Thoracic aorta (tissue), 2 donors: ENCODE measurements at places on chromosomes 6 and 20. TPM values are rescaled to one million over a fixed set of nuclear protein-coding genes. Genes with fewer than 3 reads are reported as not detected.
A peak's percentile ranks its signal among the peaks of the same experiment; 100 is the strongest.

DNA sequence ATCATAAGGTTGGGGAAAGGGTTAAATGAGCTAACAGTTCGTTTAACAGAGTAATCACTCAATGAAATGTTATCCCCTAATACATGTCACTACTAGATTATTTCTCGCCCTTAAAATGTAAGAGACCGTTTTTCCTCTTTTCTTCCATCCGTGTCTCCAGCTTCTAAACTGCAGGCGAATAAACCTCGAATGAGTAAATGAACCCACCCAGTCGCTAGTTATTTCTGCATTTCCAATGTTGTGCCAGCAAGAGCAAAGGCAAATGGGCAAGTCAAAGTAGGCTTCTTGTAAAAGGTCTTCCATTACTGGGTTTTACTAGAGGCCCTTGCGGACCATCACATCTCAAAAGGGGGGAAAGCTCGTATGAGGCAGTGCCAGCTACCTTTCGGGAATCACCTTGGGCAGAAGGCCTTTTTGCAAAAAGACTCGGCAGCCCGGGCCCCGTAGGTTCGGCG is 400 bp upstream of the SMAP1 start:
- H3K4me1 ChIP-seq, result peaks cover 9% of the 10 kb centered on the region
- DNase-seq, result no peak
- no peaks in the 10 kb centered on the region for H3K27me3 ChIP-seq
- peak overlapping the region; percentile 89 for H3K27ac ChIP-seq

DNA sequence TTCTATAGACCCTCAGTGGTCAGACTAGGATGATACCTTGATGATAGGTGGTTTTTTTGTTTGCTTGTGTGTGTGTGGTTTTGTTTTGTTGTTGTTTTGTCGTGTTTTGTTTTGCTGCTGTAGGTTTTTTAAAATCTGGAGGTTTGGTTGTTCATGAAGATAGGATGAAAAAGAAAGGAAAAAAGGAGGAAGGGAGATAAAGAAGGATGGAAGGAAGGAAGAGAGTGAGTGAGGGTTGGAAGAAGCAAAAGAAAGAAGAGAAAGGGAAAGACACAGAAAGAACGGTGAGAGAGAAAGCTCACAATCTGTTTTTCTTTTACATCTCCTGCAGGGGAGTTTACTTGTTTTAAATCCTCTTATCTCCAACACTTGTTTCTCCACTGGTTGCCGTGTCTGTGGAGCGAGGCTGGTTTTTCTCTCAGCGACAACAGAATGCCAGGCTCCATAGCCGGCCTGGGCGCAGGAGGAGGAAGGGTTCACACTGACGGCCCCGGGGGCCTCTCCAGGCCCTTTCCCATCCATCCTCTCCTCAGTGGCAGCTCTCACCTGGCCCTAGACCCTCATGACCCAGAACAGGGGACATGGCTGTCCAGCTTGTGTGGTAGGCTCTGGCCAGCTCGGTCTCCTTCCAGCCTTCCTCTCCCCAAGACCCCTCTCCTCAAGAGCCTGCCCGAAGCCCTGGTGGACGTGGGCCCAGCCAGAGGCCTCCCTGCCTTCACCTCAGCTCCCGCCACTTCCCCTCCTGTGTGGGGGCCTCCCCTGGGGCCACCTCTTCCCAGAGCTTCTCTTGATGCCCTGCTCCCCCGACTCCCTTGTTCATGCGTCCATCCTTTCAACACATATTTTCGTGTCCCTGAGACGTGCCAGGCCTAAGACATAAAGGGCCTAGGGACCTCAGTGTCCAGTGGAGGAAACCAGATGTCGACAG is 168.4 kb downstream of the VEGFA start:
- no peak overlapping the region for H3K4me3 ChIP-seq
- no peaks in the 10 kb centered on the region for H3K27me3 ChIP-seq
- no peak for DNase-seq

DNA sequence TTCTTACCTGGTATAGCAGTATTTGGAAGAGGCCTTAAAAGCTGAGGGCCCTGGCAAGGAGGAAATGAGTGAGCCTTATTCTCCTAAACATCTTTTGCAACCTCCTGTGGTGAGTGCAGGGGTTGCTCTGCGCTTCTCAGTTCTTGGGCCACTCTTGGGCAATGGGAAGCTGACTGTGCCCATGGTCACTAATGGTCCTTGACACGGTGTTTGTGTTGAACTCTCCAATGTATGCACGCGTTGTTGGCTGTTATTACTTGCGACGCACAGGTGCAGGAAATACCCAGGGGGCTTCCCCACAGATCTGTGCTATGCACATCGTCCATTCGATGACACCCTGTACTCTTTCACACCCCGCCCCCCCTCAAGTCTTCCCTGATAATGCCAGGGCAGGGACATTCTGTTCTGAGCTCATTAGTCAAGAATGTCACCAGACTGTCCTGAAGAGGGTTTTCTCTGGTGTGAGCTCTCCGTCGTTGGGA is 79.7 kb downstream of the EDN1 start:
- H3K27ac ChIP-seq, result no peak overlapping the region
- H3K4me1 ChIP-seq, result peaks cover 24% of the 10 kb centered on the region
- DNase-seq, result no peak
- no peaks in the 10 kb centered on the region for H3K27me3 ChIP-seq
- H3K36me3 ChIP-seq, result no peaks in the 10 kb centered on the region

DNA sequence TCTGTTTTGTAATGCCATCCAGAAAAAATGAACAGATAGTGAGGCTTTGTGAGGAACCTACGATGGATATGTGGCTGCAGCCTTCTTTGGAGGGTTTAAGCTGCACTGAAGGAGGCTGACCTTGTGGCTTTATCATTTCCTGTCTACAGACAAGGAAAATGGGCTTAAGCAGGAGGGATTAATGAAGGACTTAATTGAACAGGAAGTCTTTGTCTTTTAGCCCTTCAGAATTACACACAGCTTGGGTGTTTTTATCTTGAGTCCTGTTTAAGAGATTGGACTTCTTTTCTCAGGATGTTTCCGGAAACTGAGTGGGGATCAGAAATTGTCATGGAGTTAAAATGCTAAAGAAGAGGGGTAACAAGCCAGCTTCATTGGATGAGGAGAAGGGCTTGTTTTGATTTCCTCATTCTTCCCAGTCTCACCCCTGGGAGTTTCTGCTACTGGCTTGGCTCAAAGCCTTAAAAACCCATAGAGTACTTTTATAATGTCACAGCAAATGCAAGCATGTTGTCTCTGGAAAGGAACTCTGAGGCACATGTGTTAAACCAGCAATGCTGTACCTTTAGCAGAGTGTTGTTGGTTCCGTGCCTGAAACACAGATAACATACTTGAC is 193.6 kb downstream of the JARID2 start:
- no peak overlapping the region for H3K27ac ChIP-seq
- no peak for DNase-seq
- no peaks in the 10 kb centered on the region for H3K27me3 ChIP-seq
- no peak overlapping the region for H3K4me3 ChIP-seq
- H3K4me1 ChIP-seq, result peaks cover 39% of the 10 kb centered on the region

- no peak overlapping the region for H3K4me3 ChIP-seq
- peaks cover 5% of the 10 kb centered on the region for H3K27me3 ChIP-seq
Observed at GRCh38 chr20:56922497-56922896, 293.4 kb downstream of the TFAP2C start.

GRCh38 chr6:161748535-161749416 is 474.9 kb upstream of the AGPAT4 start:
- no peak overlapping the region for H3K4me3 ChIP-seq
- no peak overlapping the region for H3K27ac ChIP-seq
- no peaks in the 10 kb centered on the region for H3K4me1 ChIP-seq
- no peak for DNase-seq
- no peaks in the 10 kb centered on the region for H3K27me3 ChIP-seq

DNA sequence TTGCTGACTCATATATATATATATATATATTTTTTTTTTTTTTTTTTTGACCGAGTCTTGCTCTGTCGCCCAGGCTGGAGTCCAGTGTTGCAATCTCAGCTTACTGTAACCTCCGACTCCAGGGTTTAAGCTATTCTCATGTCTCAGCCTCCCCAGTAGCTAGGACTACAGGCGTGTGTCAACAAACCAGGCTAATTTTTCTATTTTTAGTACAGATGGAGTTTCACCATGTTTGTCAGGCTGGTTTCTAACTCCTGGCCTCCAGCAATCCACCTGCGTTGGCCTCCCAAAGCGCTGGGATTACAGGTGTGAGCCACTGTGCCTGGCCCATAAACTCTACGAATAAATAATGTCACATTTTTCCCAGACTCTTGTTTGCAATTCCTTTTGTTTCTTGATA is 4.8 kb downstream of the LRP11 start:
- no peaks in the 10 kb centered on the region for H3K27me3 ChIP-seq
- DNase-seq, result no peak
- H3K27ac ChIP-seq, result no peak overlapping the region
- H3K4me3 ChIP-seq, result no peak overlapping the region

DNA sequence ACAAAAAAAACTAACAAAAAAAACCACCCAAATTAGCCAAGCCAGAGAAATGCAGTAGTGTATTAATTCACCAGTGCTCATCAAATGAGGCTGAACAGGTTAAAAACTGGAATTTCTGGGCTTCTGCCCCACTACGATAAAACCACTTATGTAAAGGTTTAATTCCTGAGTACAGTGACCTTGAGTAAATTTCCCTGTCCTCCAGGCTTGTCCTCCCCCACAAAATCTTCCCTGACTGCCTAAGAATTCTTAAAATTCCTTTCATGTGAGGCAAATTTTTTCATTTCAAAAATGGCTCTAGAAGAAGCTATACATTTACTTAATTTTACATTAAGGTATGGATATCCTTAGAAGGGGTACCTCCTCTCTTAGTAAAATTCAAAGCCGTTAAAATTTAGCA is 80.1 kb upstream of the ID4 start:
- H3K4me1 ChIP-seq, result peaks cover 4% of the 10 kb centered on the region
- H3K4me3 ChIP-seq, result no peak overlapping the region
- no peaks in the 10 kb centered on the region for H3K36me3 ChIP-seq
- no peak overlapping the region for H3K27ac ChIP-seq

GRCh38 chr6:39855356-39855995 is 63.3 kb downstream of the DAAM2 start:
- no peaks in the 10 kb centered on the region for H3K27me3 ChIP-seq
- no peak for DNase-seq
- H3K27ac ChIP-seq, result peak overlapping the region; percentile 77
- H3K4me1 ChIP-seq, result peaks cover 61% of the 10 kb centered on the region
- H3K4me3 ChIP-seq, result peak overlapping the region; percentile 22
- H3K36me3 ChIP-seq, result peaks cover 23% of the 10 kb centered on the region

TGM2 gene
- 371 TPM for total RNA-seq

ALDH8A1 gene
- total RNA-seq, result 0.42 TPM

ERGIC3 gene
- total RNA-seq, result 119 TPM

C20orf96 gene
- 0.92 TPM for total RNA-seq

CLVS2 gene
- not detected for total RNA-seq

SNX14 gene
- 66.5 TPM for total RNA-seq
